T-cell (primary cell): ENCODE measurements at places on chromosomes 3 and 15.

DNA sequence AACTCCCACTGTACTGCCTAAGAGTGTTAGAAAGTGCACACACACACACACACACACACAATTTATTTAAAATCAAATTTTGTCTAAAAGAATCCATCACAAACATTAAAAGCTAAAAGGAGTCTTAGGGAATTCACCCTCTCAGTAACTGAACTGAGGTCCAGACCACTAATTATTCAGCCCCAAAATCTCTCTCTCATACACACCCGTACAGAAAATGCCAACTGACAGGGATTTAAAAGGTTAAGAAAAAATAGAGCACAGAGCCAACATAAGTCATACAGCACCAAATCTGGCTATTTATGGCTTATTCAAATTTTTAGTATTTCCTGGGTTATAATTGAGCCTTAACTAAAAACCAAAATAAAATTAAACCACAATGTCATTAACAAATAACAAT, 20.7 kb downstream of the GBE1 start:
- no peak for DNase-seq

- no peak for DNase-seq
Observed at GRCh38 chr15:45573961-45574629, 13.1 kb upstream of the BLOC1S6 start.

- no peak for DNase-seq
Observed at GRCh38 chr3:44516230-44516629, 38.8 kb upstream of the ZNF445 start.

GRCh38 chr3:32703491-32703972, 18.5 kb downstream of the CNOT10 start:
- DNase-seq: no peak

- DNase-seq: peak; percentile 37
Observed at GRCh38 chr15:42056934-42057798, 36.3 kb upstream of the PLA2G4E start.

DNA sequence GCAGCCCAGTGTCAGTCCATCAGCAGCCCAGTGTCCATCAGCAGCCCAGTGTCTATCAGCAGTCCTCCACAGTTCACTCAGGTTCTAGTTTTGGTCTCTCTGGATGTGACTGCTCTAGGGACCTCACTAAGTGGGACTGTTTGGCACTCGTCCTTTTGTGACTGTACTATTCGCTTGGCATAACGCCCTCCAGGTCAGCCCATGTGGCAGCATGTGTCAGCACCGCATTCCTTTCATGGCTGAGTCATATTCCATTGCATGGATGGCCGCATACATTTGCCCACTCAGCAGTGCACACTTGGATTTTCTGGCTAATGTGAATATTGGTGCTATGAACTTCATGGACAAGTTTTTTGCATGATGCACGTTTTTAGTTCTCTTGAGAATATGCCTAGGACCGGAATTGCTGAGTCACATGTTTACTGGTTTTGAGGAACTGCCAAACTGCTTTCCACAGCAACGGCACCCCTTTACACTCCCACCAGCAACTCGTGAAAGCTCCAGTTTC, 16.4 kb downstream of the CHST13 start:
- no peak for DNase-seq

DNA sequence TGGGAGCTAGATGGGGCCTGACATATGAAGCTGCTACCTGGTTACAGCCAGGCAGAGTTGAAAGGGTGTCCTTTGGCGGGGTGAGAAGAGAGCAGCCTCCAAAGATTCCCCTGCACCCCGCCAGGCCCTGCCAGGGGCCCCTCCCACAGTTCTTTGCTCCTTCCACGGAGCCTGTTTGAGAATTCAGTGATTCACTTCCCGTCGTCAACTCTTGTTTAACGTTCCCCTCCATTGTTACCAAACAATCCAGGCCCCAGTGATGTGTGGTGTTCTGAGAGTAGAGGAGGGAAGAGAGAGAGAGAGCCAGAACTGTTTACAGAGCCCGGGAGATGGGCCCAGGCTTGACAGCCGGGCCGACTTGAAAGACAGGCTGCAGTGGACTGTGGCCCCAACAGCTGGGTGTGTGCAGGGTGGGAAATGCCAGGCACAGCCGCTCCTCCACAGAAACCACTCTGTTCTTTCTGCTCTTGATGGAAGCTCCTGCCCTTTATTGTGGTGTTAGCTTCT, 81.5 kb downstream of the SMAD3 start:
- DNase-seq: peak; percentile 48

- peak; percentile 29 for DNase-seq
Observed at GRCh38 chr3:136751316-136752171, 634 bp downstream of the STAG1 start.

DNA sequence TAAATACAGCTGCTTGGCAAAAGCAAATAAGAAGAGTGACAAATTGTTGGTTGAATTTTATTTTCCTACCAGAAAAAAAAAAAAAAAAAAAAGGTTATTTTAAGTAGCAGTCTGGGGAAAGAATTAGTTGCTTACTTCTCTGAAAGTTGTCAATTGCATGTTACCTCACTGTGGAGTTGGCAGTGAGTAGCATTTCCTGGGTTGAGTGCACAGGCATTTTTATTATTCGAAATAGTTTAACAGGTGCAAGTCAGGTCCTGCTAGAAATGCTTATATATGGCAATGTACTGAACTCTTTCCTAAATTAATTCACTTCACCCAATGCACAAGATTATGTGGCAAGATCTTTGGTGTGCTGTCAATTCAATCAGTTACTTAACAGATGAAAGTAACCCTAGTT, 680.6 kb downstream of the EPHA3 start:
- DNase-seq: no peak

- no peak for DNase-seq
Observed at GRCh38 chr15:75153087-75153486, 48.6 kb upstream of the C15orf39 start.

DNA sequence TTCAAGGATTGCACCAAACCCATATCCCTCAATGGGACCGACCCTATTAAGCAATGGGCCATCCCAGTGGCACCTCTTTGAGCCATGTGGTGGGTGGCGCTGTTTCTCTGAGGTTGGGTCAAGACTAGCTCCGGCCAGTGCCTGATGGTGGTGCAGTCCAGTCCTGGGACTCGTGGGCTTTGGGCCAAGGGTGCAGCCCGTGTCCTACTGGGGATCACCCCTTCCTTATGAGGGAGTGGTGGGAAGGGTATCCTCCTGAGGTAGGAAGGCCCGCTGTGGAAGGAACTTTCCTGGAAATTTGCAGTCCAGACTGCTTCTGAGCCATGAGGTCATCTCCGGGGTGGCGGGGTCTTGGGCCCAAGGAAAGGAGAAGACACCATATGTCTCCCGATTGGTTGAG, 231.6 kb downstream of the SNRPN start:
- DNase-seq: no peak

DNA sequence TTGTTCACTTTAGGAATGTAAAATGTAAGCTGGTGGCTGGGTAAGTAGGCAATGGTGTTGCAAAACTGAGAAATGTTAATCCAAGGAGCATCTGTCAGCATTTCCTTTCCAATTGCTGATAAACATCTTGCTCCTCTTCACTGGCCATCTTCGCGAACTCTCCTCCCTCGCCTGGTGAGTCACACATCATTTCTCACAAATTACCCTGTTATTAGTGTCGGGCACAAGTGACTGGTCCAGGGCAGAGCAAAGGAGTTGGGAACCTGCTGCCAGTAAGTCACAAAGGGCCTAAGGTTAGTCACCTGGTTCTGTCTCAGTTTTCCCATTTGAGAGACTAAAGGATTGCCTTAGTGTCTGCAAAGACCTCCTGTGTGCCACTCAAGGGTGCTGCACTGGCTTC, 13.0 kb downstream of the CERS3 start:
- DNase-seq: no peak

GRCh38 chr3:130014526-130014925, 40.0 kb downstream of the TRH start:
- DNase-seq: no peak

GRCh38 chr3:185558395-185558794, 6.0 kb upstream of the LIPH start:
- DNase-seq: no peak

- no peak for DNase-seq
Observed at GRCh38 chr3:178352326-178353005, 183.8 kb upstream of the KCNMB2 start.

- no peak for DNase-seq
Observed at GRCh38 chr3:100789579-100789978, 80.3 kb downstream of the TFG start.
